ENCODE measurements at places on chromosomes 2 and 18. TPM values are rescaled to one million over a fixed set of nuclear protein-coding genes. Genes with fewer than 3 reads are reported as not detected.

- H3K27me3 ChIP-seq, result no peaks in the 10 kb centered on the region
- no peaks in the 10 kb centered on the region for H3K36me3 ChIP-seq
- H3K4me1 ChIP-seq, result peaks cover 6% of the 10 kb centered on the region
- DNase-seq, result no peak
- H3K27ac ChIP-seq, result no peak overlapping the region
Measured at GRCh38 chr2:67777010-67777409, 285.8 kb downstream of the C1D start.

- no peak overlapping the region for H3K27ac ChIP-seq
- no peaks in the 10 kb centered on the region for H3K27me3 ChIP-seq
- H3K4me3 ChIP-seq, result no peak overlapping the region
- H3K4me1 ChIP-seq, result peaks cover 20% of the 10 kb centered on the region
- no peaks in the 10 kb centered on the region for H3K36me3 ChIP-seq
Measured at GRCh38 chr2:196935432-196935831, 8.9 kb upstream of the PGAP1 start.

- H3K27me3 ChIP-seq, result no peaks in the 10 kb centered on the region
- no peak for DNase-seq
- peaks cover 9% of the 10 kb centered on the region for H3K4me1 ChIP-seq
- H3K4me3 ChIP-seq, result no peak overlapping the region
Measured at GRCh38 chr18:52000435-52000834, 339.6 kb upstream of the DCC start.

DNA sequence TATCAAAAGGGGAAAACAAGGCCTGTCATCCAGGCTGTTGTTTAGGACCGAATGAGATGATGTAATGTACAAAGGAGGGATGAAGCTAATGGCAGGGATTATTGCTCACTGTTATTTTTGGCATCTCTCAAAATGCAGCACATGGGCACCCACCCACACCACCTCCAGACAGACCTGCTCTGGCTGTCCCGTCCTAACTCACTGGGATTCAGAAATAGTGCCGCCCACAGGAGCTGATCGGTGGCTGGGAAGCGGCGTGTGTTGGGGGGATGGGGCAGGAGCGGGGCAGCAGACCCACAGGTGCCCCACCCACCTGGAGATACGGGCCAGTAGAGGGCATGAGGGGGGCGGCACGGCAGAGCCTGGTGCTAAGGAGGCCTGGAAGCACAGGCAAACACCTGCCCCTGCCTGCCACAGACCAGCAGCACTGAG lies 52.2 kb downstream of the CRACDL start:
- no peaks in the 10 kb centered on the region for H3K36me3 ChIP-seq
- no peak overlapping the region for H3K4me3 ChIP-seq
- H3K4me1 ChIP-seq, result no peaks in the 10 kb centered on the region
- no peaks in the 10 kb centered on the region for H3K27me3 ChIP-seq
- no peak overlapping the region for H3K27ac ChIP-seq

DNA sequence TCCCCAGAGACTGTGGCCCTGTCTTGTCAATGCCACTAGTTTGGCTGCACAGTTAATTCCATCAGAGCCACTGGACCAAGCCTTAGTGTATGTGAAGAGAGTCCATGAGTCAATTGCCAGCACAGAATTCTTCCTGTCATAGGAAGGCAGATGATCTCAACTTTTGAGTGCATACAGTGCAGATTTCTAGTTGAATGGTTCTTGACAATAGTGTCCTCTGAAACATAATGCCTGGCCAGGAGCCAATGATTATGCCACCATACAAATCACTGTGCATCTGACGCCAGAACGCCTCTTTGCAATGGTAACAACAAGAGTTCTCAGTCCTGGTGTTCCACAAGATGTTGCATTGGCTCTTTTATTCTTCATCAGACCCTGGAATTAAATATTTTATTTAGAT lies 7.1 kb downstream of the NEUROD1 start:
- H3K4me3 ChIP-seq, result no peak overlapping the region
- no peak overlapping the region for H3K27ac ChIP-seq
- H3K36me3 ChIP-seq, result no peaks in the 10 kb centered on the region
- H3K27me3 ChIP-seq, result peaks cover 100% of the 10 kb centered on the region
- H3K4me1 ChIP-seq, result no peaks in the 10 kb centered on the region

GRCh38 chr2:67232936-67233335 lies 164.2 kb upstream of the ETAA1 start:
- no peak overlapping the region for H3K4me3 ChIP-seq
- no peak for DNase-seq
- no peak overlapping the region for H3K27ac ChIP-seq
- no peaks in the 10 kb centered on the region for H3K27me3 ChIP-seq
- H3K4me1 ChIP-seq, result no peaks in the 10 kb centered on the region
- no peaks in the 10 kb centered on the region for H3K36me3 ChIP-seq

DNA sequence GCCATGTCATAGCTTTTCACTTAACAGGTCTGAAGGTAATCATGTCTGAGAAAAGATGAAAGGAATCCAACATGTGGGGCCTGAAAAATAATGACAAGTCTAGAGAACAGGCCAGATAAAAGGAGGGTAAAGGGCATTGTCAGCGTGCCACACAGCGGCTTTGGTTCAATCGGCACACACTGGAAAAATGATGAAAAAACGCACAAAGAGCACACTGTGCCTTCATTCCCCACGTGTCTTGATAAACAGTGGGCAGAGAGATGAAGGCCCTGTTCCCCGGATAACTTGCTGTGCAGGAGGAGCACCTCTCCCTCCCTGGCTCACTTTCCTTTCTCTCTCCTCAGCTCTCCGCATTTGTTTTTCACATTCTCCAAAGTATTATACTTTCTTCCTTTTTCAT lies 766.3 kb downstream of the TDRD15 start:
- H3K36me3 ChIP-seq, result no peaks in the 10 kb centered on the region
- H3K4me1 ChIP-seq, result no peaks in the 10 kb centered on the region
- no peak overlapping the region for H3K27ac ChIP-seq
- H3K27me3 ChIP-seq, result no peaks in the 10 kb centered on the region
- no peak for DNase-seq
- no peak overlapping the region for H3K4me3 ChIP-seq

- peaks cover 33% of the 10 kb centered on the region for H3K27me3 ChIP-seq
- peak within 1 kb of the TSS; percentile 100 for H3K4me3 ChIP-seq
- H3K27ac ChIP-seq, result no peak within 1 kb of the TSS
- no peaks in the 10 kb centered on the region for H3K36me3 ChIP-seq
- peaks cover 10% of the 10 kb centered on the region for H3K4me1 ChIP-seq
Measured at GRCh38 chr2:105744909-105745853, at the start of gene NCK2. NCK2 (plus strand) TSS chr2:105744912; CDS start chr2:105855064, 110,152 bp downstream.

DNA sequence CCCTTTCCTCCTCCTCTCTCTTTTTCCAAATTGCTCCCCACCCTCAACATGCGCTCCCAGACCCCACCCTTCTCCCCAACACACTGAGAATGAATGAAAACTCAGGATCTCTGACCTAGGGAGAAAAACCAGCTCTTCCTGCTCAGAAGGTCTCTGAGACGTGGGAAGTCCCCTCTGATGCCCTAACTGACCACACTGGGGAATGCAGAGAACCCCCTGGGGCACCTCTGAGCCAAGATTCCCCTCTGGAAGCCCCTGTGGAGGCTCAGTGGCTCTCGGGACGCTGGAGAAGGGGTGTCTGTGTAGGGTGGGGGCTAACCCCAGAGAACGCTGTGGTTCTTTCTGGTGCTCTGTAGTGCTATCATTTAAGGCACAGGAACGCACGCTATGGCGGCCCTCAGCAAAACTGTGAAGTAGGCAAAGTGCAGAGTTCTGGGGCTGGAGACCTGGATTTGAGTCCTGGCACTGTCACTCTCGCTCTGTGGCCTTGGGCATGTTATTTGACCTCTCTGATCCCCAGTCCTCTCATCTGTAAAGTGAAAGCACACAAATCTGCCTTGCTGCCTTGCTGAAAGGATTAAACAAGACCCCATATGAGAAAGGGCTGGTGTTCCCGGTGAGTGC lies 17.1 kb downstream of the ATOH8 start:
- H3K4me3 ChIP-seq, result no peak overlapping the region
- H3K4me1 ChIP-seq, result peaks cover 32% of the 10 kb centered on the region
- peaks cover 12% of the 10 kb centered on the region for H3K27me3 ChIP-seq
- no peak for DNase-seq
- H3K36me3 ChIP-seq, result no peaks in the 10 kb centered on the region
- H3K27ac ChIP-seq, result no peak overlapping the region

- no peak for DNase-seq
- H3K4me3 ChIP-seq, result no peak overlapping the region
- no peaks in the 10 kb centered on the region for H3K4me1 ChIP-seq
- no peaks in the 10 kb centered on the region for H3K36me3 ChIP-seq
Measured at GRCh38 chr2:68732036-68732932, 2.3 kb upstream of the ARHGAP25 start.

GRCh38 chr18:29309366-29309765 lies 1132.4 kb upstream of the CDH2 start:
- H3K27ac ChIP-seq, result no peak overlapping the region
- H3K27me3 ChIP-seq, result no peaks in the 10 kb centered on the region
- H3K4me1 ChIP-seq, result no peaks in the 10 kb centered on the region
- no peaks in the 10 kb centered on the region for H3K36me3 ChIP-seq
- H3K4me3 ChIP-seq, result no peak overlapping the region
- no peak for DNase-seq

- DNase-seq, result peak; percentile 26
- H3K4me1 ChIP-seq, result peaks cover 50% of the 10 kb centered on the region
- H3K4me3 ChIP-seq, result no peak overlapping the region
- H3K27ac ChIP-seq, result no peak overlapping the region
- no peaks in the 10 kb centered on the region for H3K27me3 ChIP-seq
Measured at GRCh38 chr18:3967359-3968180, 487.5 kb downstream of the DLGAP1 start.

DNA sequence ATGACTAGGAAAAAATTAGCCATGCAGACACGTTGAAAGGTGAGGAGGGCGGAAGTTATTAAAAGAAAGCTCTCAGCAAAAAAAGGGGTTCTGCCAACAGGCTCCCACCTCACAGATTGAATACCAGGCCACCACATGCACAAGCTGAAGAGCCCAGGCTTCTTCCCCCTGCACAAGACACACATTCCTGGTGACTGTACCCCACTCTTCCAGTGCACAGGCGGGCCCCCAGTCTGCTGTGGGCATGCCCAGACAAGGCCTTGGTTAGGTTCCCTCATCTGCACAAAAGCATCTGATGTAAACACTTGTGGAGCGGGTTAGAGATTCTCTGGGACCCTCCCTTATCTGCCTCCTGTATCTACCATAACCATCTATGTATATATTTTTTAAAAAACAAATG lies 81.7 kb downstream of the AGPS start:
- peaks cover 16% of the 10 kb centered on the region for H3K36me3 ChIP-seq
- no peak overlapping the region for H3K27ac ChIP-seq
- no peak for DNase-seq
- H3K4me1 ChIP-seq, result no peaks in the 10 kb centered on the region
- H3K4me3 ChIP-seq, result no peak overlapping the region
- H3K27me3 ChIP-seq, result no peaks in the 10 kb centered on the region

GRCh38 chr2:41736105-41736567 lies 311.7 kb upstream of the PKDCC start:
- H3K4me1 ChIP-seq, result peaks cover 17% of the 10 kb centered on the region
- no peaks in the 10 kb centered on the region for H3K27me3 ChIP-seq

GRCh38 chr2:101980368-101980767 lies 11.4 kb upstream of the IL1R2 start:
- no peaks in the 10 kb centered on the region for H3K36me3 ChIP-seq
- DNase-seq, result no peak
- no peak overlapping the region for H3K4me3 ChIP-seq
- no peaks in the 10 kb centered on the region for H3K27me3 ChIP-seq

GRCh38 chr2:216633616-216634369 lies 573 bp downstream of the IGFBP2 start:
- peaks cover 11% of the 10 kb centered on the region for H3K27me3 ChIP-seq
- DNase-seq, result no peak
- peaks cover 14% of the 10 kb centered on the region for H3K4me1 ChIP-seq
- peak overlapping the region; percentile 92 for H3K27ac ChIP-seq
- H3K36me3 ChIP-seq, result no peaks in the 10 kb centered on the region

DNA sequence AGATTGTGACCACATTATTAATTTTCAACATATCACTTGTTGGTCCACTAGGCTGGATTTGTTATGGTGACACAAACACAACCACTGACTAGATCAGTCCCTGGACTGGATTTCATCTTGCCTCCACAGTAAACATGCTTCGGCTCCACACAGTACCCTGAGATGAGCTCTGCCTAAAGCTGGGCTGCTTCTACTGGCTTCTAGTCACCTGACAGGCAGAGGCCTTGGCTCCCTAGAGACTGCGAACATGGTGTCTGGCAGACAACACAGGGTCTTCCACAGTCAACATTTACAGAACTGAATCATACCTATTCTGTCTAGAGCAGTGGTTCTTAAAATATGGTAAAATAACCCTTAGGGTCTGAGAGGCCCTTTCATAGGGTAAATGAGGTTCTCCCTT lies 69.2 kb downstream of the RIT2 start:
- no peak overlapping the region for H3K27ac ChIP-seq
- H3K27me3 ChIP-seq, result no peaks in the 10 kb centered on the region
- H3K36me3 ChIP-seq, result no peaks in the 10 kb centered on the region
- no peaks in the 10 kb centered on the region for H3K4me1 ChIP-seq
- no peak for DNase-seq

DNA sequence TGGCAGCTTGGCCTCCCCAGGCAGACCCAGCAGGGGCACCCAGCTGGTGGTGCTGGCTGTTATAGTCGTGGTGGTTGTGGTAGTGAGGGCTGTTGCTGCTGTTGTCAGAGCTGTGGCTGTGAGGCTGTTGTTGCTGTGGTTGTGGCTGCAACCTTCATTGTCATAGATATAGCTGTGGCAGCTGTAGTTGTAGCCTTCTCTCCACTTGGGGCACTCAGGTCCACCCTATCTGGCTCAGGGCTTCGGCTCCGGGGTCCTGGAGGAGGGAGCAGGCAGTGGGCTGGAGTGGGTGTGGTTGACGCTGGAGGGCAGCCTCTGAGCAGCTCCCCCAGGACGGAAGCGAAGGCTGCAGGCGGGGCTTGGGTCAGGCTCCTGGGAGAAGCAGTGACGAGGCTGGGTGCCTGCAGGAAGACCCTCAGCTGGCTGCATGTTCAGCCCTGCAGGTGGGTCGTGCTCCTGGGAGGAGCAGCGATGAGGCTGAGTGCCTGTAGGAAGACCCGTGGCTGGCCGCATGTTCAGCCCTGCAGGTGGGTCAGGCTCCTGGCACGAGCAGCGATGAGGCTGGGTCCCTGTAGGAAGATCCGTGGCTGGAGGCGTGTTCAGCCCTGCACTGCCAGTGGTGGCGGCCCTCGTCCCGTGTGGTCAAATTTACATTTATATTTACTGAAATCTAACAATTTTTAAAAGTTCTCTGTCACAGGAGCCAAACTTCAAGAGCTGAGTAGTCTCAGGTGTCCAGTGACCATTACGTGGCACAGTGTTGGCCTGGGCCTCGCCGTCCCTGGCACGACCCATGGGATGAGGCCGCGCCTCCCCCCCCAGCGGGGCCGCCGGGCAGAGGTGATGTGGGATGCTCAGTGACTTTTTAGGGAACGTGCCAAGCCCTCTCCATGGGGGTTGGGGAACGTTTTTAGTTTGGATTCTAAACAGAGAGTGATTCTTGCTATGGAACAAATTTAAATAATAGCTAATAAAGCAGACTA lies 79.2 kb upstream of the PXDN start:
- peaks cover 14% of the 10 kb centered on the region for H3K4me1 ChIP-seq
- H3K36me3 ChIP-seq, result no peaks in the 10 kb centered on the region
- no peak overlapping the region for H3K4me3 ChIP-seq
- H3K27ac ChIP-seq, result no peak overlapping the region

STARD6 gene
- not detected for total RNA-seq

WDR35 gene
- total RNA-seq, result 17.4 TPM

UGT1A5 gene
- not detected for total RNA-seq

MTCL1 gene
- 36.9 TPM for total RNA-seq

CLIP4 gene
- total RNA-seq, result 2.1 TPM

DNER gene
- 0.97 TPM for total RNA-seq

FBLN7 gene
- total RNA-seq, result 18.4 TPM

UNC50 gene
- total RNA-seq, result 54.4 TPM

MYO7B gene
- total RNA-seq, result 0.03 TPM

RAMP1 gene
- not detected for total RNA-seq

SMARCAL1 gene
- total RNA-seq, result 30.3 TPM

CYP26B1 gene
- total RNA-seq, result 1.2 TPM

Data from neural progenitor cell (in vitro differentiated cells).